ENCODE measurements at places on chromosomes 3 and 15.
A peak's percentile ranks its signal among the peaks of the same experiment; 100 is the strongest.

GRCh38 chr3:146894406-146894805 is 289.3 kb upstream of the PLSCR5 start:
- DNase-seq: no peak

DNA sequence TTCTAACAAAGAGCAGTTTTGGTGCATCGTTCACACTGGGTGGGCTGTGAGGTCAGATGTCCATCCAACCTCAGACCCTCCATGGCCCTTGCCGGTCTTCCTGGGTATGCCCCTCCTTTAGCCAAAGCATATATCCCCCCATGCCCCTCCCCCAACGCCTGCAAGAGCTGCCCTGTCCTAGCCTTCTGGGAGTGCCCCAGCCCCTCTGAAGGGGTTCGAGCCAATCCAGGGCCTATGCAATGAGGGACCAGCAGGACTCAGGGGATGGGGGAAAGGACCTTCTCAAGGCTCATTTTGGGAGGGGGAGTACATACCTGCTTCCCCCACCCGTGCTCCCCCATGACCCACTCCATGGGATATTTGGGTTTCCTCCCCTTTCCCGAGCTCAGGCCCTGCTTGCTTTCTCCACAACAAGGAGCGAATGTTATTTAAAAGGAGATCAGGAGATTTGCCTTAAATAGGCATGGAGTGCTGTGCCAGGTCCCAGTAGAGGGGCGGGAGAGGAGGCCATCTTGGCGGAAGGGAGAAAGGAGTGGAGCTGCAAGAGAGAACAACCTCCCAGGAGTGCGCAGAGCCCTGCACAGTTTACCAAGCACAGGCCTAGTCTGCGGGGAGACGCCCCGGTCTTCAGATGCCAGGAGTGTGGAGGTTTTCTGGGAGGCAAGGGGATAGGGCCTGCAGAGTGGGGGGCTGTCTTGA is 18.2 kb downstream of the PIF1 start:
- DNase-seq: no peak

DNA sequence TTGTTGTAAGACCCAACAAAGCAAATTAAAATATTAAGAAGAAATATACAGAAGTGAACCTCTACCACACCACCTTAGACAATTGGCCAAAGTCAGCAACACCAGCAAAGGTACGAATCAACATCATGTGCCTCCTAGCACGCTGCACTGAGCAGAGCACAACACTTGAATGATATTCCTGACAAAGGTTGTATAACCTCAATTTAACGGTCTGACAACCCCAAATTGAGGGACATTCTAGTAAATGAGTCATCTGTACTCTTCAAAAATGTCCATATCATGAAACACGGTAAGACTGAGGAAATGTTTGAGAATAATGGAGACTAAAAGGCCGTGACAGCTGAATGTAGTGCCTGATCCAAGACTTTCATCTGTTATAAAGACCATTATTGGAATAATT is 41.3 kb upstream of the TNFSF10 start:
- no peak for DNase-seq

DNA sequence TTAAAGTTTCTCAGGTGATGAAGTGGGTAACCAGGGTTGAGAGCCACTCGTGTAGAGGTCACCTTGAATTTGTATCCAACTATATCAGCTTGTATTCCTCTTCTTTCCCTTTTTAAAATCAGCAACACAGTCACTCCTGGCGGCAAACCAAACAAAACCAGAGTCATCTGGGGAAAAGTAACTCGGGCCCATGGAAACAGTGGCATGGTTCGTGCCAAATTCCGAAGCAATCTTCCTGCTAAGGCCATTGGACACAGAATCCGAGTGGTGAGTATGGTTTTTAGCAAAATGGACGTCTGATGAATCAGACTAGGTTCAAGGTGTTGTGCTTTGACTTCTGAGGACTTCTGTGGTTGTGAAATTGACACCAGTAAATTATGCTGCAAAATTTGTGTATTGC is 3.9 kb downstream of the RPL35A start:
- DNase-seq: no peak

GRCh38 chr15:65611888-65612615 is 1.1 kb upstream of the INTS14 start:
- no peak for DNase-seq

- no peak for DNase-seq
Measured at GRCh38 chr3:184578822-184579221, 17.2 kb downstream of the EPHB3 start.

DNA sequence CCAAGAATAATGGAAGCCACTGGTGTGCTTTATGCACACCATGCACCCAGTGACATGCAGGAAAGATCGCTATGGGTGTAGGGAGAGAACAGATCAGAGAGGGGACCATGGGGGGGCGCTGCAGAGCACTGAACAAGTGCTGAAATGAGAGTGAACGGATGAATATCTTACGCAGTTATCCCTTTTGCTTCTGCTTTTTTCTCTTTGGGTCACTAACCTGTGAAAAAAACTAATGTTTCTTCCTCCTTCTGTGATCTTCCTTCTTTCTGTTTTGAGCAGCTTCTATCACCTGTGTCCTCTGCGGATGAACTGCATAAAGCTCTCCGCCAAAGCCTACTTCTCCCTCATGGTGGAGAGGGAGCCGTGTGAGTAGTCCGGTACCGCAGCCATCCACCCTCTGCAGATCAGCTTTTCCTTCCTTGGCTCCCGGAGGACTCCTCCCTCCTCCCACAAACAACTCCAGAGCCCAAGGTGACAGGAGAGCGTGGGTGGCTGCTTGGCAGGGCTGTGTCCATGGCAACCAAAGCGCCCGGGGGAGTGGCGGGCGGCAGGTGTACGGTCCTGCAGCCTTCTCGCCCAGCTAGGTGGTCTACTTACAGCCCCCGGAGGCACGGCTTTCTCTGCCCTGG is 106.2 kb downstream of the DGKG start:
- no peak for DNase-seq

- no peak for DNase-seq
Measured at GRCh38 chr15:70195587-70196305, 98.0 kb upstream of the TLE3 start.

DNA sequence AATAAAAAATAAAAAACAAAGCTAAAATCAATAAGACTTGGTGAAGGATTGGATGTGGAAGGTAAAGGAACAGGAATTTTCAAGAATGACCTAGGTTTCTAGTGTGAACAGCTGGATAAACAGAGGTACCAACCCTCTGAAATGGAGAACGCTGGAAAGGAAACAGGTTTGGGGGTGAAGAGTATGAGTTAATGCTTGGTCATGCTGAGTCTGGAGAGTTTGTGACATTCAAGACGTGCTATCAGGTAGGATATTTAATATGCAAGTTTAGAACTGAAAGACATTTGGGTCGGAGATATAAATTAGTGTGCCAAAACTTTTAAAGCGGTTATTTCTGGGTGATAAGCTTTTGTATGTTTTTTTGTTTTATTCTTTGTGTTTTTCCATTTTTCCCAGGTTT is 11.4 kb upstream of the KLHL6 start:
- no peak for DNase-seq

GRCh38 chr15:89958107-89958805 is 42.9 kb upstream of the ZNF710 start:
- DNase-seq: no peak

DNA sequence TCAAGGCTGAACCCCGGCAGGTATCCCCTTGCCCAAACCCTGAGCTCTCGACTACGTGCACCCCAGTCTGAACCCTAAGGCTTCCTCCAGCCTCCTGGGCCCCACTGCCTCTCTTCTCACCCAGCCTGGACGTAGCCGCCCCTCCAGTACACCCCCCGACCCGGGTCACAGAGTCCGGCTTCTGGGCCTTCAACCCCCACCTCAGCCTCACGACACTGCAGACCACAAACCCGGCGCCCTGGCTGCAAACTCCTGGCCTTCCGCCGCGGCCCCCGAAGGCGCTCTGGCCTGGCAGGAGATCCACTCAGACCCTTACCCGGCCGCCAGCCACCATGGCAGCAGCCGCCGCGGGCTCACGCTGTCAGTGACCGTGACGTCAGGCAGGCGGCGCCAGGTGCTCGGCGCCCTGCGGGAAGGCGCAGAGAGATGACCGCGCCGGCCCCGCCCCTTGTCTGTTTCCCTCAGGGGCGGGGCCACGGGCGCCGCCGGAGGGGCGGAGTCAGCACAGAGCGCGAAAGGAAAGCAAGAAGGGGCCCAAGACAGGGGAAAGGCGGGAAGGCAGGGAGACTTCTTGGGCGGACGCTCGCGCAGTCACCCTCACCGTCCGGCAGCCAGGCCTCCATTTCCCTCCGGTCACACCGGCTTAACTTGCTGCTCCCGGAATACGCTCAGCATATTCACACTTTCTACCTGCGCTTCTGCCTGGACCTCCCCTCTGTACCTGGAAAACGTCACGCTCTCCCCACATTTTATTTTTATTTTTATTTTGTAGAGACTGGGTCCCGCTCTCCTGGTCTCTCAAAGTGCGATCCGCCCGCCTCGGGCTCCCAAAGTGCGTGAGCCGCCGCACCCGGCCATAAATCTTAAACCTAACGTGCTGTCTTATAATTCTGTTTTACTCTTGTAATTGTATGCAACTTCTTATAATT is at the start of gene RMDN3:
TSS of gene RMDN3 (minus strand) at position 372 of the 929 bp plus-strand sequence. CDS start 471 bp downstream, outside the sequence.
- peak; percentile 80 for DNase-seq

DNA sequence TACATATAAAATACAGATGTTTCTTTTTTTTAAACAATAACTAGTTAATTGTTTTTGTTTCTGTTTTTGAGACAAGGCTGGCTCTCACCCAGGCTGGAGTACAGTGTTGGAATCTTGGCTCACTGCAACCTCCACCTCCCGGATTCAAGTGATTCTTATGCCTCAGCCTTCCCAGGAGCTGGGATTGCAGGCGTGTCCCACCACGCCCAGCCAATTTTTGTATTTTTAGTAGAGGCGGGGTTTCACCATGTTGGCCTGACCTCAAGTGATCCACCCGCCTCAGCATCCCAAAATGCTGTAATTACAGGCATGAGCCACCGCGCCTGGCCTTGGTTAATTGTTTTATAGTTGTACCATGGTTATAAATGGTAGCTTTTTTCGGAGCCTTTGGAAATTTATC is 72.3 kb downstream of the PIAS1 start:
- DNase-seq: no peak

GRCh38 chr3:166274351-166275023 is 437.3 kb upstream of the BCHE start:
- DNase-seq: no peak

GRCh38 chr3:114770874-114771273 is 376.2 kb downstream of the ZBTB20 start:
- no peak for DNase-seq

- DNase-seq: no peak
Measured at GRCh38 chr15:53133255-53133850, 343.2 kb upstream of the ONECUT1 start.

DNA sequence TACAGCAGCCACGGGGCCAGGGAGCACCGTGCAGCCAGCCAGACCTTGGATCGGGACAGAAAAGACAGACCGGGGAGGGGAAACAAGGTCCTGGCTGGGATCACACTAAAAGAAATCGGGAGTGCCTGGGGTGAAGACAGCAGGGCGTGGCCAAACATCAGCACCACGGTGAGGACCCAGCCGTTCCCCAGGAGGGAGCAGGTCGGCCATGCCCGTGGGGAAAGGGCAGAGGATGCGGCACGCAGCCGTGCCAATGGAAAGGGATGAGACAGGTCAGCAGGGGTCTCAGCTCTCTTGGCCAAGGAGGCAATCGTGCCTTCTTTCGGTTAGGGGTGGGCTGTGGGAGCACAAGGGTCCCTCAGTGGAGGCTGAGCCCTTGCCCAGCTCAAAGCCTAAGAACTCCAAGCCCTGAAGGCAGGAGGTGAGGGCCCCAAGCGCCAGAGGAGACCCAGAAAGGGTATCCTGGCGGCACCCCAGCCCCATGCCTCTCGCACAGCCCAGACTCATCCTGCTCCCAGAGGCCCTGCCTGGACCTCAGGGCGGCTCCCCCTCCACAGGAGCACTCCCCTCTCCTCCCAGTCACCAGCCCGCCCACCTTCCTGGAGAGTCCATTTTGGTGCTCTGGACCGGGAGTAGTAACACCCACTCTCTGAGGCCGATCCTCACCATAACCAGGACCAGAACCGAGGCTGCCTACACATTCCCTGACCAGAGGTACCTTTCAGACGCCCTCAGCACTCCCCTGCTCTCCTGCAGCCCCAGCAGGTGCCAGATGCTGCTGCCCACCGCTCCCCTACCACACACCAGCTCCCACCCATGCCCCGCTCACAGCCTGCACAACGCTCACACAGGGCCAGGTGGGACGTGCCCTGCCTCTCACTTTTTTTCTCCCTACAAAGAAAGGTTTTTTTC is 23.2 kb upstream of the OCA2 start:
- no peak for DNase-seq

DNA sequence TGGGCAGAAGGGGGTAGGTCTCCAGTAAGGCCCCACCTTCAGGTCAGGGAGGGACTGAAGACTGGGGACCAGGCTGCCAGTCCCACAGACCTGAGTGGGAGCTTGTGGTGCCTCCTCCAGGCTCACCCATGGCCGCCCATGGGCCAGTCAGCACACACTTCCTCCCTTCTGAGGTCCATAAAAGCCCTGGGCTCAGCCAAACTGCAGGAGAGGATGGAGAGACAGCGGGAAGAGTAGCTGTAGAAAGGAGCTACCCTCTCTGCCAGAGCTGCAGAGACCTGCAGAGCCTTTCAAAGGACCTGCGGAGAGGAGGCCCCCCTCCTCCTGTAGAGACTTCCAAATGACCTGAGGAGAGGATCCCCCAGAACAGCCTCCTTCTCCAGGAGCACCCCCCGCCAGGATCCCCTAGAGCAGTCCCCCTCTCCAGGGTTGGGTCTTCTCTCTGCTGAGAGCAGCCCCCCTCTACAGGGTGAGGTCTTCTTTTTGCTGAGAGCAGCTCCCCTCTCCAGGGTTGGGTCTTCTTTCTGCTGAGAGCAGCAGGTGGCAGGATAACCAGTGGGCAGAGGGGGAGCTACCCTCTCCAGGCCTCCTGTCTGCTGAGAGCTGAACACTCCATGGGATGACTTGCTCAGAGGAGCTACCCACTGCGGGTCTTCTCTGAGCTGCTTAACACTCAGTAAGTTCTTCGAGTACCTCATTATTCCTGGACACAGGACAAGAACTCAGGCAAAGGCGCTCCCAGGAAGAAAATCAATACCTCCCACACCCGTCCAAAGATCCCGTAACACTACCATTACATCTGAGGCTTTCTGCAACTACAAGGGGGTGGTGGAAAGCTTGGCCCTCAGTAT is 5.0 kb upstream of the SKIC8 start:
- DNase-seq: no peak

DNA sequence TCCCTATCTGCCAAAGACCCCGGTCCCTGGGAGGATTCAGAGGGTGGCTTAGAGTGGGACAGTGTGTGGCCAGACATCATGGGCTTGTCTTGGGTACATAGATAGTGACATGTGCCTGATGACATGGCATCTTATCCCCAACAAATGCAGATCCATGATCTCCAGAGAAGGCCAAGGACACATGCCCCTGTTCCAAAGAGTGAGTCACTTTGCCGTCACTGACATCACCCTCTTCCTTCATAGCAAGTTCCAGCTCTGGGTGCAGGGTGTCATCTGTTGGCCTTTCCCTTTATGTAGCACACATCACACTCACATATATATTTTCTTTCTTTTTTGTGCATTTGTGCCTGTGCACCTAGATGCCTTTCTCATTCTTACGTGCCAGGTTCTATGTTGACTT is 350.5 kb downstream of the LRTM1 start:
- no peak for DNase-seq

DNA sequence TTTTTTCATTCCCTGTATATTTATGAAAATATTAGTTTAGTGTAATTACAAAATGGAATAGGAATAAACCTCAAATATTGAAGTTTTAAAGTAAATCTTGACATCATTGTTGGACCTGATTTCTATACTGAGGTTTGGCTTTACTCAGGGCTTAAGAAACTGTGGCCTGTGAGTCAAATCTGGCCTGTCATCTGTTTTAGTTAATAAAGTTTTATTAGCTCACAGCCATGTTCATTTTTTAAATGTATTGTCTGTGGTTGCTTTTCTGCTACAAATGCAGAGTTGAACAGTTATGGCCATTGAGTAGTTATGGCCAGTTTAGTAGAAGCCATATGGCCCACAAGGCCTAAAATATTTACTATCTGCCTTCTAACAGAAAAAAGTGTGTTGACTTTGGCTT is 80.7 kb downstream of the DIPK2A start:
- no peak for DNase-seq
